Coronary artery (tissue), 2 donors: ENCODE measurements at places on chromosomes 16 and 17.

DNA sequence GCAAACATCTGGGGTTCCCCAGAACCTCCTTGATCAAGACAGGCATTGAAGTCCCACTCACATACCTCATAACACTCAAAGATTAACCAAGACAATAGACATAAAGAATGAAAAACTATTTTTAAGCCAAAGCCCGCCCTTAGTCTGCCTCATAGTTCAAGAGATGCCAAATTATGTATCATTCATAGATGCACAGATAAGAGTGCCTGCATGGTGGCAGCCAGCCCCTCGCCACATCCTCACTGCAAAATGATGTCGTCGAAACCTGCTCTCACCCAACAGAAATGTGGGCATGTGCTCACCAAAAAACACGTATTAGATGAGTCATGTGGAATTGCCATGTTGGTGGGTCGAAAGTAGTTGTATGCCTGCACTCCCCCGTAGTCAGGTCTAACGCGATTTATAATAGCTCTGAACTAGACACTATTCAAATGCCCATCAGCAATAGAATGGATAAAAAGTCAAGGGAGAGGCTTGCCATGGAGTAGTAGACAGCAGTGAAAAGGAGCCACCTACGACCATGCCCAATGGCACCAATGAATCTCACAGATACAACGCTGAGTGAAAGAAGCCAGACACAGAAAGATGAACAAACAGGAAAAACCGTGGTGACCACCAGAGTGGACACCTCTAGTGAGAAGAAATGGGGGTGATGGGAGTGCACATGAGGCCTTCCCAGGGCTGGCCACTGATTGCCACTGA lies 64.8 kb downstream of the C16orf95 start:
- no peak for DNase-seq

- no peak for DNase-seq
These were observed 76.0 kb downstream of the ABCC1 start for GRCh38 chr16:16025214-16025968.

DNA sequence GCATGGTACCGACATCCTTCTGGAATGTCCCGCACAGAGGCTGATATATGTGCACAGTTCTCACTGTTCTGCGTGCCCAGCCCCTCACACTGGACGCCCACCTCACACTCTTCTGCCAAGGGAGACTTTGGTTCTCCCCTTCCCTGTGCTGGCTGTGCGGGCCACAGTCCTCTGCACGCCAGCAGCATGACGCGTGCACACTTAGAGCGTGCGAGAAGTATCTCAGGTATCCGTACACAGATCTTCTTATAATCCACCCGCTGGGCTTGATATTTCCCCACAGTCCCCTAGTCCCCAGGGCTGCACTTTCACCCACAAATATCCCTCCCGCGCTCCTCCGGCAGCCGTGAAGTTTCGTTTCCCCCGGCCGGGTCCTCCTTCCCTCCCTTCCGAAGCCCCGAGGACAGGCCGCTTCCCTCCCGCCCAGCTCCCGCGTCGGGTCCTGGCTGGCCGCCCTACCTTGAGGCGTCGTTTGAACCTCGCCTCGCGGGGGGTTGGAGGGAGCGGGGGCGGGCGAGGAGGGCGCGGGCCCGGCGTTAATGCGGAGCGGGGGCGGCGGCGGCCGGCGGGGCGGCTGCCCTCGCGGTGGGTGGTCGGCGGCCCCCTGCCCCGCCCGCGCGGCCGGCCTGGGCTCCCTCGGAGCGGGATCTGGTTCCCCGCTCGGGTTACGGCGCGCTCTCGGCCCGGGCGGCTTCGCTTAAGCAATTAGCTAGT lies 5.0 kb upstream of the FOXF1 start:
- DNase-seq = no peak

DNA sequence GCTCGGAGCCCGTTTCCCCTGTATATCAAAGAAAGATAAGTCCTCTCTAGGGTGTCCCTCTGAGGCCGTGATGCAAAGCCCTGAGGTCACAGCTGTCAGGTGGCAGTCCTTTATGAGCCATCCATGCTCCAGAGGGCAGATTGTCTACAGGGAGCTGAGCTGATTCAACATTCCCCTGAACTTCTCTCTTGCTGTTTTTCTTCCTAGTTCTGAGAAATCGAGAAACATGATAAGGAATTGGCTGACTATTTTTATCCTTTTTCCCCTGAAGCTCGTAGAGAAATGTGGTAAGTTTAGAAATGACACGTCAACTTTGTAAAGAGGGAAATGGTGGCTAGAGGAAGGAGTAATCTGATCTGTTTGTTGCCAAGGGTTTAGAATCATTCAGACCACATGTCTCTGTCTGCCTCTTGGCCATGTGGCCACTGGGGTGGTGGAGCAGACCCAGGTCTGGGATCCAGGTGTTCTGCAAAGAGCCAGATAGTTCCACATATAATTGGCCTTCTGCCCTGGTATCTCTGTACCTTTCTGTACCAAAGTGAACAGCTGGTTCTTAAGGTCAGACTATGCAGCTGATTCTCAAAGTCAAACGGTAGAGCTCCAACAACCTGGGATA lies 3.5 kb downstream of the CTNS start:
- DNase-seq = no peak

DNA sequence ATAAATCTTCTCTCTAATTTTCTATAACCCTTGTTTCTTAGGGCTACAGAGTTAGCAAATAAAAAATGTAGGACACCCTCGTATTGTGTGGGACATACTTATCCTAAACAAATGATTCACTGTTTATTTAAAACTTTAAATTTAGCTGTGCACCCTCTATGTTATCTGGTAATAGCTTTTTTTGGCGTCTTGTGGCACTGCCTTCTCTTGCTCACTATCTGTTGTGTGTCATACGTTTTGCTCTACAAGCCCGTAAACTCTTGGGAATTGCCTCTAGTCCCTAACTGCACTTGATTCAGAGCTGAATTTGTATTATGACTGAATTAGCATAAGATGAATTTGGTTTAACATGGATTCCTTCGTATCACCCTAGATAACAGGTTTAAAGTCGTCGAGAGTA lies 144.3 kb upstream of the MYOCD start:
- no peak for DNase-seq

DNA sequence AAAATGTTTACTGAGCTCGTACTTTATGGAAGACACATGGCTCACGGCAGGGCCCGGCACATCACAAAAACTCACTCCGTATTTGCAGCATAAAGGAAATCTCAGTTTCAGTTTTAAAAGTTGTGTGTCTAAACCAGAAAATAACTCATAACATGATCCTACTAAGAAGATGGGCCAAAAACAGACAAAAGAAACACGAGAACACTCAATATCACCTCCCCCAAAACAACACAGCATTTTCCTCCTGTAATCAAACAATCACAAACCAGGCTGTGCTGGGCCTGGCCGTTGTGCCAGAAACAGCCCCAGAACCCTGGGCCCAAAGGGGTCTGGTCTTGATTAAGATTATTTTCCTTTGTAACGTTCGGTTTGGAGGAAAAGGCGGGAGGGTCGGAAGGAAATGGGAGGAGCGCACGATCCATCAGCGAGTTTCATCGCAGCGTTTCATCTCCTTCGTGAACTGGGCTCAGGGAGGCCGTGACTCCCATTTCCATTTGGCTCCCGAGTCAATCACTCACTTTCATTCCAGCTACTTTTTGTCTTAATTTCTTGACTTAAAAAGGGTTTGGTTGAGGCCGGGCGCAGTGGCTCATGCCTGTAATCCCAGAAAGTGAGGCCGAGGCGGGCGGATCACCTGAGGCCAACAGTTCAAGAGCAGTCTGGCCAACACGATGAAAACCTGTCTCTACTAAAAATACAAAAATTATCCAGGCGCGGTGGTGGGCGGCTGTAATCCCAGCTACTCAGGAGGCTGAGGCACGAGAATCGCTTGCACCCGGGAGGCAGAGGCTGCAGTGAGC lies 61.4 kb downstream of the NXN start:
- no peak for DNase-seq

DNA sequence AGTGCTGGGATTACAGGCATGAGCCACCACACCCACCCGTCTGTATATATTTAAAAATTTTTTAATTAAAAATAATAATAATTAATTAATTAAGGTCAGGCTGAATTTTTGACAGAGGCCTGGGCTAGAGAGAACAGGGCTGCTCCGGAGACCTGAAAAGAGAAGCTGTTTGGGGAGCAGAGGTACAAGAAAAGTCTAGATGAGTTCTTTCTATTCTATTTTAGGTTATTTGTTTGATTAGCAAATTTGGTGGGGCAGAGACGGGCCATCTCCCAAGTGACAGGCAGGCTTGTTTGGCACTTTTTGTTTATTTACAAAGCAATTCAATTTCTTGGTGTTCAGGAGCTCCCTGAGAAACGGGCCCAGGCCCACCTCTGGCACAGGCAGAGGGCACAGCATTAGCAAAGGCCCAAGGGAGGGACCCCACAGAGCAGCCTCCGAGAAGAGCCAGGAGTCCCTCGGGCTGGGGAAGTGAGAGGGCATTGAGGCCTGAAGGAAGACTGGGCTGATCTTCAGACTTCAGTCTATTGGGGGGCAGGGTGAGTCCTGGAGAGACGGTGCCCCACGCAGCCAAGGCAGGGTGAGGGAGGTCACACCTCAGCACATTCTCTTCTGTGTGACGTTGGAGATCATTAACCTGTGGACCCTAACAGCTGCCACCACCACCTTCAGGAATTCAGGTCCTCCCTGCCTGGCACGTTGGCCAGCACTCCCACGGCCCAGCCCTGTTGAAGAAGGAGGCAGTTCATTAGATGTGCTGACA lies 10.8 kb upstream of the RIPOR1 start:
- DNase-seq = no peak

- DNase-seq = peak; percentile 47
These were observed 5.9 kb upstream of the ALKBH5 start for GRCh38 chr17:18177722-18178121.

GRCh38 chr17:65182233-65182632 lies 45.1 kb downstream of the RGS9 start:
- DNase-seq = no peak

GRCh38 chr16:86911437-86911958 lies 333.1 kb downstream of the FOXL1 start:
- DNase-seq = no peak

DNA sequence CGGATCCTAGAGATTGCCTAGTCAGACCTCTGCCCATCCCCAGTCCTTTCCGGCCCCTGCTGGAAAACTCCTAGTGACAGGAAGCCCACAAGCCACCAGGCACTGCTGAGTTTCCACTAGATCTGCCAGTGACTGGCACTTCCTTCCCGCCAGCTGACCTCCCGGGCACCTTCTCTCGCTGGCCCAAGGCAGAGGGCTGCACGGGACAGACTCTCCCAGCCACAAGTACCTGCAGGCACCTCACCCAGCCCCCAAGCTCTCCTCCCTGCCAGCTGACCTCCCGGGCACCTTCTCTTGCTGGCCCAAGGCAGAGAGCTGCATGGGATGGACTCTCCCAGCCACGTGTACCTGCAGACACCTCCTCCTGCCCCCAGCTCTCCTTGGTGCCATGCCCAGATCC lies 66.3 kb upstream of the DOC2B start:
- no peak for DNase-seq

- DNase-seq = no peak
These were observed 41.0 kb downstream of the PAFAH1B1 start for GRCh38 chr17:2634361-2634960.

- DNase-seq = no peak
These were observed 26.3 kb upstream of the NACA2 start for GRCh38 chr17:61617330-61617729.

GRCh38 chr17:15083225-15083624 lies 181.9 kb downstream of the PMP22 start:
- no peak for DNase-seq

DNA sequence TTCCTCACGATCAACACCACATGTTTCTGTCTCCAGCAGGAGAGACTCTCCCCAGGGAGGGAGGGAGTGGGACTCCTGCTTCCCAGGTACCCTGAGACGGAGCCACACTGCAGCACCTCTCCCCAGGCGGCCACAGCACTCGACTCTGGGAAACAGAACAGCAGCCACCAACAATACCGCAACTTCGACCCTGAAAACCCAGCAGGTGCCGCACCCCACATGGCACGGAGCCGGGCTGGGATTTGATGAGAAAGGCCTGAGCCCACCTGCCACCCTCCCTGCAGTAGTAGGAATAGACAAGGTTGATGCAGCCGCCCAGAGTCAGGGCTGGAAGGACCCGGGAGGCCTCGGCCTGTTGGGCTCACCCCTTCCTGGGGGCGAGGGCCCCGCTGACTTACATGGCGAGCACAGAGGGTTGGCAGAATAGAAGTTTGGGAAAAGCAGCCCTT lies 14.4 kb downstream of the GALNS start:
- no peak for DNase-seq

DNA sequence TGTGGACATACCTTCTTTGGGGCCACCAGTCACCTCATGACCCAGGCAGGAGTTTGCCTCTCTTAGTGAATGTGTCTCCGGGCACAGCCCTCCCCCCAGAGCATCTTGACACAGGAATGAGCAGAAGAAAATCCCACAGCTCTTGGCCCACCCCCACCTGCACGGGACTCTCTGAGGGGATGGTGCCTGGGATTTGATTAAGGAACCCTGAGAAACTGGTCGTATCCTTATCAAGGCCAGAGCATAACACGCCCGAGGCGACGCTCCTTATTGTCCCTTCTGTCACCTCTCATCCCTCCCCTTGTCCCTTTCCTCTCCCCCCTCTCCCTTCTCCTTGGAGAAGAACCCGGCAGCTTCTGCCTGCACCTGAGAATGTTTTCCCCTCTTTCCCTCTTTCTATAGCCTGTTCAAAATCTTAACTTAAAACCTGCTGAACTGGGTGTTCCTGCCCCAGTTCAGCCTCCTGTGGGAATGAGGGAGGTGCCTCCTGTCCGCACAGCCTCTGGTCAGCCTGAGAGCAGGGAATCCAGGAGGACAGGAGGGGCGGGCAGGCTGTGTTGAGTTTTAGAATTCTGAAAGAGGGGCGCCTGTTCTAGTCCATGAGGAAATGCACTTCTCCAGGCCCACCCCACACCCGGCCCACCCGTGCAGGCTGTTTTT lies 140.7 kb upstream of the PLCG2 start:
- DNase-seq = no peak

DNA sequence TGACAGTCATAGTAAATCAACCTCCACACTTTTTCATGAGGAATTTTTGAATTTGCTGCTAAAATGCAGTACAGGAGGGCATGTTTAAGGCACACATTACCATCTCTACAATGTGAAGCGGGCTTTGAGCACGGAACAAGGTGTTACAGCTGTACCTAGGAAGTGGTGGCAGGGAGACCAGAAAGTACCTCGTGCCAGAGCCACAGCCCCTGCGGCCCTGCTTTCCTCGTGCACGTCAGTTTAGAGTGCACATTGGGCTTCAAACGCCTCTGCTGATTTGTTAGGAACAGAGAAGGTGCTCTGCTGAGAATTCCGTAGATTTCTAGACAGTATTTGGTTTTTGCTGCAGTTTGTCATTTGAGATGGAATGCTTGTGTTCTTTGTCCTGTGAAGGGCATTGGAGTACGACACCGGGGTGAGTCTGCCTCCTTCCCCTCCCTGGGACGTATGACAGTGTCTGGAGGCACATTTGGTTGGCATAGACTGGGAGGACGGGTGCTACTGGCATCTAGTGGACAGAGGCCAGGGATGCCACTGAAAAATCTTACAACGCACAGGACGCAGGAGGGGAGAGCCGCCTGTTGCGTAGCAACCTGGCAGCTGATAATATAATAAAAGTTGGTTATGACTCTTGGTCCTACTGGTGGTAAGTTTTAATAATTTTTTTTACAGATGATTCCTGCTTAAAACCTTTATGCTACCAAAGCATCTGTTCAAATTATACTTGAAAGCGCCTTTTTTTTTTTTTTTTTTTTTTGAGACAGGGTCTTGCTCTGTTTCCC lies 9.1 kb downstream of the FOXK2 start:
- DNase-seq = peak; percentile 85

- no peak for DNase-seq
These were observed 198.6 kb downstream of the RPTOR start for GRCh38 chr17:80743181-80743771.
